ENCODE measurements at places on chromosomes 11 and 22.

DNA sequence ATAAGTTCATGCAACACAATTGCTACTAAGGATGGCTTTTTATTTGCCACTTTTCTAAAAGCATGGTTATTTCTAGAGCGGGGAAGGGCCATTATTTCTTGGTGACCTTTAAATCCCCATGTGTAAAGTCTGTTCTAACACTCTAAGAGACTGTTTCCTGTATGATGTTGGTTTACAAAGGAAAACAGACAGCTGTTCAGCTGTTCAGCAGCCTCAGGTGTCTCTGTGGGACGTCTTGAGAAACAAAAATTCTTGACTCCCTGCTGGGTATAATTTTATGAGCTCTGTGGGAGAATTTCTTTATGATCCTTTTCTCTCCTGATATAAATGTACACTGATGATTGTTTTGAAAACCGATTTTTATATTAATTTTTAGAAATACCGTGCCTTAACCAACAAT is 13.9 kb downstream of the MUC15 start:
- no peak for DNase-seq

GRCh38 chr22:32819120-32819519 is 17.6 kb downstream of the TIMP3 start:
- no peak for DNase-seq

GRCh38 chr11:94297985-94298576 is 6.3 kb upstream of the IZUMO1R start:
- no peak for DNase-seq

DNA sequence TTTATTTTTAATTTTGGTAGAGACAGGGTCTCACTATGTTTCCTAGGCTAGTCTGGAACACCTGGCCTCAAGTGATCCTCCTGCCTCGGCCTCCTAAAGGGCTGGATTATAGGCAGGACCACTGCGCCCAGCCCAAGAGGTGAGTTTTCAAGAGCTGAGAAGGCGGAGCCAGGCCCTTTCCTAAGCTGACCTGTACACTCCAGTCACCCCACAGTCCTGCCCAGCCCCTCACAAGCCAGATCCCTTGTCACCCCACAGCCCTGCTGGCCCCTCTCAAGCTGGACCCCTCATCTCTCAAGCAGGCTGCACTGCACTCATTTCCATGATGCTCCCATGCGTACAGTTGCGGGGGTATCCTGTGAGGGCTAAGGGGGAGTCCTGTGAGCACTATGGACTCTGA is 2.9 kb downstream of the DENND6B start:
- DNase-seq: no peak
